ENCODE measurements at places on chromosomes 1 and 21.

DNA sequence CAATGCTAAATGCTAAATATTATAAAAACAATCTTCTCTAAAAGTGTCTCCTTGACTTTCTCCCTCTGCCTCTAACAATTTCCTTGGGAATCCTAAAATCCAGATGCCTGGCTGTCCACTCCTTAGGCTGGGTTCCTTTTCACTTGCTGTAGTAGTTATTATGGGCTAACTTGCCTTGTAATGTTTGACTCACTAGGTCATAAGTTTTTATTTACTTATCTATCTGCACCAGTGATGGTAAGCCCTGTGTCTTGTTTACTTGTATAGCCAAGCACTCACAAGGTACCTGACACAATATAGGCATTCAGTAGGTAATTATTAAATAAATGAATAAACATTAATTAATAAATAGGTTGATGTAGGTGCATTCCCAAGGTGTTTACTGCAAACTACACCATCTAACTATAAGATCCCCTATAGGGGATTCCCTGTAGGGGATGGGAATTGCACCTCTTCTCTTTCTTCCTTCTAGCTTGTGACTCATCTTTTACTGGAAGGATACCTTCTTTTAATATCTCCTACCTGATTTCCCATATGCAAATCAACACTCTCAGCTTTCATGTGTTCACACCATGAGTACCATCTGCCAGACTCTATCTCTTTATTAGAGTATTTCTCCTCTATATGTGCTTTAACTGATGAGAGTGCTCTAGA lies 14.7 kb upstream of the CHIA start:
- DNase-seq = no peak

DNA sequence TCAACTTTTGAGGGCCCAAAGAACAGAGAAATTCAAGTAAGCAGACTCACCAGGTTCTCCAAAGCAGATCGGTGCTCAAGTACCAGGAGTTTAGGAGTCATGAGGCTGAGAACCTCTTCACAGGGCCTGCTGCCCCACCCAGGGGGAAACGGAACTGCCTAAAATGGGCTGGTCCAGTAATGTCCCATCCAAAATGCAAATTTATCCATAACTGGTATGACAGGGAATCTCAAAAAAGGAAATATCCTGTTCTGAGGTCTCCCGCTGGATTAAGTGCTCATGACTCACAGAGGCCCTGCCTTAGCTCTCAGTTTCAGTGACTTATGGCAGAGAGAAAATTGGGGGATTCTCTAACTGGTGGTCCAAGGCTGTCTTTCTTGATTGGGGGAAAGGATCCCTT lies 9.3 kb downstream of the SPRR2G start:
- DNase-seq = no peak

DNA sequence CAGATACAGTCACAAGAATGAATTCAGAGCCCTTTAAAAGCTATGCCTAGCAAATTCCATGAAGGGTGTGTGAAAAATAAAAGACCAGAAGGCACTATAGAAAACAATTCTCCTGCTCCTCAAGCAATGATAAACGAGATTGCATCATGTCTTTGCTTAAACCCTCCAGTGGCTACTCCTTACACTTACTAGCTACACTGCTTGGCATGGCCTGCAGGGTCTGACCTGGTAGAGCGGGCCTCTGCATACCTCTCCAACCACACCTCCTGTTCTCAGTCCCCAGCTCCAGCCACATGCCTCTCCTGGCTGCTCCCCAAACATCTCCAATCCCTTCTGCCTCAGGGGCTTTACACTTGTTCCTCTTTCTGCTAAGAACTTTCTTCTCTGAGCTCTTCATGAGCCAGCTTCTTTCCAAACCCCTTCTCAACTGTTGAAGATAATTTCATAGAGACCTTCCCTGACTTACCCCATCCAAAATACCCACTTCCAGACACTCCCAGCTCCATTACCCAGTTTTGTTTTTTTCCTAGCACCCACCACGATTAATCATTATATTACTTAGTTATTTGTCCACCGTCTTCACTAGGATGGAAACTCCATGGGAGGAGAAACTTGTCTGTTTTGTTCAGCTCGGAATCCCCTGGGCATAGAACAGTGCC lies 11.2 kb upstream of the CREG1 start:
- no peak for DNase-seq

DNA sequence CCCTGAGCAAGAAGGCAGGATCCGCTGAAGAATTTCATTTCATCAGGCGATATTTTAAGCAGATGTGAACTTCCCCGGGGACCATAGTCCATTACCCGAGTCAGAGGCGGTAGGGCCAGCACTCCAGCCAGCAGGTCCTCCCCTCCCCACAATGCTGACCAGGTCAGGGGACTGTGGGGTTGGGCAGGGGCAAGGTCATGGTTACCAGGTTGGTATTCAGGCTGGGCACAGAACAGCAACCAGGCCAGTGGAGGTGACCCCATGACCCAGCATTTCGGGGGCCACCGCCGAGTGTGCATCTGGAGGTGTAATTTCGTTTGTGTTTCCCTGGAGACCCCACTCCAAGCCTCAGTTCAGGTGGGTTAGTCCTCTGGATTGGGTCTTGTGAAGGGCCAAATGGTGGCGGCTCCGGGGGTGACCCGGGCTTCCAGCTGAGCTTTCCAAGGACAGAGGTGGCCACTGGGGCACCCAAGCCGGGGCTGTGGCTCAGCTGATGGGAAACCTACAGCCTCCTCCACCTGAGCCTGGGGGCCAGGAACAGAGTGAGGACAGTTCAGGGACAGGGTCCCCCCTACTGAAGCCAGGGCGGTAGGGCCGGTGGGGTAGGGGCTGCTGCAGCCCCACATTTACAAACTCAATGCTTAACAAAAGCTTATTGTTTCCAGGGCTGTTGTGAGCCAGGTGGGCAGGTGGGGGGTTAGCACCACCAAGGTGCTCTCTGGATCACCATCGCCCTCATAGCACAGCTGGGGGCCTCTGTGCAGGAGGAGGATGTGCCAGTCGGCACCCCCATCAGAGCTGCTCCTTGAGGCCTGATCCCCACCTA lies 2.8 kb downstream of the PRDM16 start:
- no peak for DNase-seq
